ENCODE measurements at places on chromosomes 13 and 19. TPM values are rescaled to one million over a fixed set of nuclear protein-coding genes. Genes with fewer than 3 reads are reported as not detected.

NTF4 gene
- not detected for total RNA-seq

SPC24 gene
- total RNA-seq: 70.9 TPM

ZNF136 gene
- total RNA-seq: 10.2 TPM

TMEM255B gene
- total RNA-seq: 1.7 TPM

ZNF324B gene
- total RNA-seq: 7.6 TPM

FGF14 gene
- total RNA-seq: not detected

SLC6A16 gene
- total RNA-seq: 1.1 TPM

POLR1D gene
- 191 TPM for total RNA-seq

STOML3 gene
- not detected for total RNA-seq

DNA sequence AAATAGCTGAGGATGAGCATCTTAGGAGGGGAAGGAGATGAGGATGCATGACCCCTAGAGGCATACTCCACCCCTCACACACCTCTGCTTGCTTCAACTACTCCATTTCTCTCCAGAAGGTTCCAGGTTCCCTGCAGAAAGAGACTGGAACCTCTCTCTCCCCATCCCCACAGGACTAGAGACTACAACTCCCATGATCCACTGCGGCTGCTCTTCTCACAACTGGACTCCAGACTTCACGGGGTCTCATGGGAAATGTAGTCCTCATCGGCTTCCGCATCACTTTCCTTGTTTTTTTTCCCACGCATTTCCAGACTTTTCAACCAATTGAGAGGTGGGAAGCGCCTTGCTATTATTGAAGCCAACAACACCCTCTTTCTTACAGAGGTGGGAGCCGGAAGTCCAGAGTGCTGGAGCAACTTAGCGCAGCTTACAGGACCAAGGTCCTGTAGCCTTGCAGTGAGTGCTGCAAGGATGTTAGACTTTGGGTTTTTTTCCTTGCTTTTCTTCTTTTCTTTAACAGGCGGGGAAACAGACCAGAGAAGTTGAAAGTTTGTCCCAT is 13.9 kb upstream of the CACNG6 start:
- DNase-seq: peak; percentile 77

- no peak for DNase-seq
These were observed 17.4 kb upstream of the PLPP2 start for GRCh38 chr19:308471-309205.

DNA sequence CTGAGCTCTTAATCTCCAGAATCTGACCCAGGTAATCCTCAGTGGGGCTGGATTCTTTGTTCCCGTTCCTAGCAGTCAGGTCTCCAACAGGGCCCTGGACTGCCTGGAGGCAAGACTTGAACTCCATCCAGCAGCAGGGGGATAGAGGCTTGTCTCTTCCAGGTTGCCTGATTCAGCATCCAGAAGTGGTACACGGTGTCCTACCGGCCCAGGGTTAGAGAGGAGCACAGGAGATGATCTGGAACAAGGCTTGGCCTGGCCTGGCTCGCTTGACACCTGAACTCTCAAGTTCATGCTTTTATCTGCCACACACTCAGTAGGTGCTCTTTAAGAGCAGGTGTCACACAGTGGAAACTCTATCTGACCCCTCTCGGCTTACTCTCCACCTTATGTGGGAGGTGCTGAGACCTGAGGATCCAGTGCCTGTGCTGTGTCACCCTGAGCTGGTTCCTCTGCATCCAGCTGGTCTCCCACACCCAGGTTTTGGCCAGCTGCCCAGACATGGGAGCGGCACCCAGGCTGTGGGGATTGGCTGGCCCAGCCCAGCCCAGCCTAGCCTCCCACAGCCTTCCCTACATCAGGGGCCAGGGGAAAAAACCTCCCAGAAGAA is at the start of gene CYP4F3:
Gene CYP4F3 (plus strand): TSS at position 604 of the 610 bp plus-strand sequence. CDS start 519 bp downstream, outside the sequence.
- no peak for DNase-seq

DNA sequence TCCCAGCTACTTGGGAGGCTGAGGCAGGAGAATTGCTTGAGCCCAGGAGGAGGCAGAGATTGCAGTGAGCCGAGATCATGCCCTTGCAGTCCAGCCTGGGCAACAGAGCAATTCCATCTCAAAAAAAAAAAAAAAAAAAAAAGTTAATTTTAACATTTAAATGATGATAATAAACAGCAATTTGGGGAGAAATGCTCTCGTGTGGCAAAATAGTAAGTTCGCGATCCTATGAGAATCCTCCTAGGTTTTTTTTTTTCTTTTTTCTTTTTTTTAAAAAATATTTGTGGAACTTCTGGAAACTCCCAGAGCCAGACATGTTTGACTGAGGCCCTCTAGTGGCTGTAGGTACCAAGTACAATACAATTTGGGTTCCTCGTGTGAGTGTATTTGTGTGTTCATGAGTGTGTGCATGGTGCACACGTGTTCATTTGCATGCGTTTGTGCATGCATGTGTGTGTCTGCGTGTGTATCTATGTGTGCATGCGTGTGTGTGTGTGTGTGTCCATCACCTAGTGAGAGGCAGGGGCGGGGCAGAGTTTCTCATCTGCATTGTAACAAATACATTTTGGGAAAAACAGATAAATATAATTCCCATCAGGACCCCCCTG is 31.2 kb downstream of the TMPRSS9 start:
- DNase-seq: peak; percentile 47

DNA sequence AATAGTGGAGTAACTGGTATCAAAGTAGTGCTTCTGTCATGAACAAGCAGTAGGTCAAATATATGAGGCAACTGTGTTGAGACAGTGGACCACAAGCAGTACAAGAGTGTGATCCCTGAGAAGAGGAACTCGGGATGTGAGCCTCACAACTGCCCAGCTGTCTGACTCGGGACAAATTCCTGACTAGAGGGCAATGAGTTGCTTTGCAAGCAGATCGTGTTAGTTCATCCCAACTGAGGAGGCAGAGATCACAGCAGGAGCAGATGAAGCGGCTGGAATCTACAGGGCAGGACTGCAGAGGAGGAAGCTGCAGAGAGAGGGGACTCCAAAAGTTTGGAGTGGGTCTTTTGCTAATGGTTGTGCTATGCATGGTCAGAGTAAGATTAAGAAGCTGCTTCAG is 741.1 kb downstream of the DIAPH3 start:
- DNase-seq: no peak

DNA sequence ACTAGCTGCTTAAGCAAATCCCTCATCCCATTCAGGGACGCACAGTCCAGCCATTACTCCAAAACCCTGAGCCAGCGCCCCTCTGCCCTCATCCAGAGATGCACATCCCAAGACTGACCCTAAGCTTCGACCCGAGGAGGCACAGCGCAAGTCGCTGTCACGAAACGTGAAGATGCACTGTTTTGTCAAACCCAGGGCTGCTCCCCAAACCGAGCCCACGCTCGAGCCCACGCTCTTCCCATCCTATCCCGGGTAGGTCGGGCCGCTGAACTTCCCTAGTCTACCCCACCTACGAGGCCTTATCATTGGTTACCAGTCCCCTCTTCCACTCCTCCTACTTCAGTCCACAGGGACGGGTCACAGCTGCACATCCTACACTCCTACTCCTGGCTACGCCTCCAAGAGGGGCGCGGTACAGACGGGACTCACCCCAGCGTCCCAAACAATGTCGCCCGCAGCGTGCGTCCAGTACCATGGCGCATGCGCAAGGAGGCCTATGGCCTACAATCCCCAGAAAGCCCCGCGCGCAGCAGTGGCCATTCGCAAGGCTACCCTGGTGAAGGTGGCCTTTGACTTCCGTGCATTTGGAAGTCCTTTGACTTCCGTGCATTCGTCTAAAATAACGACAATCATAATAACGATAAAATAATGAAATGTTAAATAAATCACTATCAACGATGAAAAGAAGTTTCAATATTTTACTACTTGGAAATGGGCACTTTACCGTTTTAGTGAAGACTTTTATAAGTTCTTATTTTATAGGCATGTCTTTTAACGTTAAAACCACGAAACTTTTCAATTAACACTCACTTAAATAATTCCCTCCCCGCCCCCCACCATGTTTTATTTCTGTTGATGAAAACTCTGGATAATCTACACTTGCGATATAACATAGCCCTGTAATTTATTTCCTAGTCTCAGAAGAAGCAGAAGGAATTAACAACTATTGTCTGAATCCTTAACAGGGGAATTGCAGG is at the start of gene ZNF285:
Gene ZNF285 (minus strand): TSS at position 470 of the 977 bp plus-strand sequence. CDS start 4,395 bp downstream, outside the sequence.
- DNase-seq: peak; percentile 93

GRCh38 chr19:49097453-49098288 is 12.4 kb downstream of the SNRNP70 start:
- peak; percentile 81 for DNase-seq

DNA sequence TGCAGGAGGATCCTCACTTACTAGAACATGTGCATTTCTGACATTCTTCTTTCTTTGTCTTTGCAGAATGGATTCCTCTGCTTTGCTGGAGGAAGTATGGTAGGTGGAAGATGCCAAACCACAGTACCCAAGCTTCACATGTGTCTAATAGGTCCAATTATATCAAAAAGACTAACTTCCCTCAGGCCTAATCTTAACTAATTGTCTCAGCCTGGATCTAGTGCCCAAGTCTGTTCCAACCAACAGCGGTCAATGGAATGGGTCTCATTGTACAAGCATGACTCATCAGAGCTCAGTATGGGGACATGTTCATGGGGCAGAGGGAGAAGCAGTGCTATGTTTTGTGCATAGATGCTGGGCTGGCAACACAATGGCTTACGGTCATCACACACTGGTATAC is 81.6 kb upstream of the CSNK1A1L start:
- DNase-seq: no peak

DNA sequence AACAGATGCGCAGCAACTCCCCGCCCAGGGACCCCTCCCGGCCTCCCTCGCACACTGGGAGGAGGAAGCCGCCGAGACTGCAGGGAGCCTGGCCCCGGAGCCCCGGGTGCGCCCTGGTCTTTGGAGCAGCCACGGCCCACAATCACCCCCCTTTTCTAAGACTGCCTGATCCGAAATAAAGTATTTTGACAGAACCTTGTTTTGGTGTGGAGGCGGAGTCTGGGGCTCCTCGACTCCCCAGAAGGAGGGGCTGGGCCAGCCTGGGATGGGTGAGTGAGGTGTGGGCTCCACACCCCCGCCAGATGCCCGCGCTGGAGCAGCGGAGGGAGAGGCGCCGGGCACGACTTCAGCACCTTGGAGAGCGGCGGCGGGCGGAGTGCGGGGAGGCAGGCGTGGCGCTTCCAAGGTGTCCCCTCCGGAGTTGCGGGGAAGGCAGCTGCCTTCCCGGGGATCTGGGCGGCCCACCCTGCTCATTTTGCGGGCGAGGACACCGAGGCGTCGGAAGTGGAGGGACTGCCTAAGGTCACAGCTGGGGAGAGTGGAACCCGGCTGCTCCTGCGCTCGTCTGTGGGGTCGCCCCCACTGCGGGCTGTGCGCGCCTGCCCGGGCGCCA is 9.4 kb downstream of the SIRT6 start:
- peak; percentile 65 for DNase-seq

GRCh38 chr19:10517361-10517759 is at the start of gene S1PR5:
TSS of gene S1PR5 (minus strand) at chr19:10517447. CDS start at chr19:10515011, 2,436 bp downstream.
- DNase-seq: no peak

DNA sequence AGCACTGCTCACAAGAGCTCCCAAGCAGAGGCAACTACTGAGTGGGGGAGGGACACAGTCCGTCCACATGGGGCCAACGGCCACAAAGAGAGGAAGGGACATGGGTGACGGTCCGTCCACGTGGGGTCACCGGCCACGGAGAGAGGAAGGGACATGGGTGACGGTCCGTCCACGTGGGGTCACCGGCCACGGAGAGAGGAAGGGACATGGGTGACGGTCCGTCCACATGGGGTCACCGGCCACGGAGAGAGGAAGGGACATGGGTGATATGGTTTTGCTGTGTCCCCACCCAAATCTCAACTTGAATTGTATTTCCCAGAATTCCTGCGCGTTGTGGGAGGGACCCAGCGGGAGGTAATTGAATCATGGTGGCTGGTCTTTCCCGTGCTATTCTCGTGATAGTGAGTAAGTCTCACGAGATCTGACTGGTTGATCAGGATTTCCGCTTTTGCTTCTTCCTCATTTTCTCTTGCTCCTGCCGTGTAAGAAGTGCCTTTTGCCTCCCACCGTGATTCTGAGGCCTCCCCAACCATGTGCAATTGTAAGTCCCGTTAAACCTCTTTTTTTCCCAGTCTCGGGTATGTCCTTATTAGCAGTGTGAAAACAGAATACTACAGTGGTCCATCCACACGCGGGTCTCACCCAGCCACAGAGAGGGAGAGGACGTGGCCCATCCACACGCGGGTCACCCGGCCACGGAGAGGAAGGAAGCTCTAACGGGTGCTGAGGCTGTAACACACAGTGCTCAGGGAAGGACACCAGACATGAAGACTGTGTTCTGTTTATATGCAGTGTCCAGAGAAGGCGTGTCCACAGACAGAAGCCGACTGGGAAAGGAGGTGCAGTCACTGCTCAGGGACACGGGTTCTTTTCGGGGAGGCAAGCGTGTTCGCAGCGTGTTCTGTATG is 48.5 kb downstream of the GAS6 start:
- DNase-seq: peak; percentile 61

GRCh38 chr19:18629166-18630088 is 7.4 kb upstream of the KLHL26 start:
- DNase-seq: no peak

DNA sequence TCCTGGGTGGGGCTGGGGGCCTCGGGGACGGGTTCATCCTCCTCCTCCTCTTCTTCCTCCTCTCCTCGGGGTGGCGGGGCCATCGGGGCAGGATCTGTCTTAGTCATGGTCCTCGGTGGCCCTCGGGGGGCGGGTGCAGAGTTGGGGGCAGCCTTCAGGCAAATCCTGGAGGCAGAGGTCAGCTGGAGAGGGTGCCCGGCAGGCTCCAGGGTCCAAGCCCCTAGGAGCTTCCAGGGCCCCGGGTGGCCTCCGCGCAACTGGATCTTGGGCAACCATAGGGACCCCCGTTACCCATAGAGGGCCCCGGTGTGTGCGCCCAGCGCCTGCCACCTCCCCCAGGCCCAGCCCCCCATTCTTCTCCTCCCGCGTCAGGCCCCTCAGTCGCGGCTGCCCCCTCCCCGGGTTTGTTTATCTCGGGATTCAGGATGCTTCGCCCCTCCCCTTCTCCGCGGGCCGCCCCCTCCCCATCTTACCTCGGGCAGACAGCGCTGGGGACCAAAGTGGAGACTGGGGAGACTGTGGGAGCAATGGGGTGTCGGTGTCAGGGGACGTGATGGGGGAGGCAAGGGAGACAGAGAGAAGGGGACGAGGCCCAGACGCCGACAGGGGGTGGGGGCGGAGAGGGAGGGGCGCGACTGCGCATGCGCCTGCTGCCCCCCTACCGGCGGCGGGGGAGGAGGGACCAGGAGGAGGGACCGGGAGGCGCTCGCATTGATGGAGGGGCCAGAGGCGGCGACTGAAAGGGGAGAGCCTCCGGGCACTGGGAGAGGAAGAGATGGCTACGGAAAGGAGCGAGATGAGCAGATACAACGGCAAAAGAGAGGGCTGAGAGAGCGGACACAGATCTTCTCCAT is at the start of gene CLIP3:
Gene CLIP3 (minus strand): TSS at position 623 of the 854 bp plus-strand sequence. CDS start 516 bp downstream, at position 107.
- peak; percentile 42 for DNase-seq

- no peak for DNase-seq
These were observed 562.1 kb upstream of the KLF12 start for GRCh38 chr13:74696148-74696922.

DNA sequence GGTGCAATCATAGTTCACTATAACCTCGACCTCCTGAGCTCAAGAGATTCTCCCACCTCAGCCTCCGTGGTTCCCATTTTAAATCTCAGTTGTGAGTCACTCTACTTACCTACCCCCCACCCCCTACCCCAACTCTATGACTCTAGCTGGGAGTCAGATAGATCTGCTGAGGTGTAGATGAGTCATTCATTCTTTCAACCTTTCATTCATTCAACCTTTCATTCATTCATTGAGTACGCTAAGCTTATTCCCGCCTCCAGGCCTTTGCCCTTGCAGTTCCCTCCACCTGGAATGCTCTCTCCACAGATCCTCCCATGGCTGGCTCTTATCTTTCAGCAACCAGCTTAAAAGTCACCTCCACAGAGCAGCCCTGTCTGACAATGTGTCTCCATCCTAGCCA is 1.1 kb upstream of the MAST1 start:
- peak; percentile 48 for DNase-seq

- DNase-seq: peak; percentile 69
These were observed 11.8 kb upstream of the ERFL start for GRCh38 chr19:41939861-41940730.

- no peak for DNase-seq
These were observed 574.1 kb downstream of the LMO7 start for GRCh38 chr13:76210262-76210661.
